ENCODE measurements at places on chromosomes 13 and 19.

GRCh38 chr13:31614704-31615103, 124.6 kb upstream of the RXFP2 start:
- DNase-seq, result no peak

GRCh38 chr19:16052353-16052752, 23.9 kb upstream of the TPM4 start:
- no peak for DNase-seq

DNA sequence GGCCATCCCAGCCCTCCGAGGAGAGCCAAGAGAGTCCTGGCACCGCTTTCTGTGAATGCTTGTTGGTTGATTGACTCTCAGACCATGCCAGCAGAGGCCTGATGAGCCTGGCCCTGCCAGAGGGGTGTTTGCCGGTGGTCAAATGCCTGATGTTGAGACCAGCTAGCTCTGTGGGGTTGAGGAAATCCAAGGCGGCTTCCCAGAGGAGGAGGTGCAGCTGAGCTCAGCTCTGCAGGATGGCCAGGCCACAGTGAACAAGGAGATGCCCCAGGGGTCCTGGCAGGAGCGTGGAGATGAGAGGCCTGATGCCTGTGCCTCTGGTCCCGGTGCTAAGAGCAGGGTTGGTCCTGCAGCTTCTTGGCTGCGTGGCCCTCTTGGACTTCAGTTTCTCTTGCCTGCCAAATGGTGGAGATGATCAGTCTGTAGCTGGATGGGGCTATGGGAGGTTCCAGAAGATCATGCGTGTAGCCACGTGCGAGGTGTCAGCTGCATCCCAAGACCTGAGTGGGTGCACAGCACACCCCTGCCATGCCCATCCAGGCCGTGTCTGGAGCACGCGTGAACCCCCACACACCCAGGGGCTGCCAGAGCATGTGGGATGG, 16.8 kb downstream of the NFIC start:
- no peak for DNase-seq

DNA sequence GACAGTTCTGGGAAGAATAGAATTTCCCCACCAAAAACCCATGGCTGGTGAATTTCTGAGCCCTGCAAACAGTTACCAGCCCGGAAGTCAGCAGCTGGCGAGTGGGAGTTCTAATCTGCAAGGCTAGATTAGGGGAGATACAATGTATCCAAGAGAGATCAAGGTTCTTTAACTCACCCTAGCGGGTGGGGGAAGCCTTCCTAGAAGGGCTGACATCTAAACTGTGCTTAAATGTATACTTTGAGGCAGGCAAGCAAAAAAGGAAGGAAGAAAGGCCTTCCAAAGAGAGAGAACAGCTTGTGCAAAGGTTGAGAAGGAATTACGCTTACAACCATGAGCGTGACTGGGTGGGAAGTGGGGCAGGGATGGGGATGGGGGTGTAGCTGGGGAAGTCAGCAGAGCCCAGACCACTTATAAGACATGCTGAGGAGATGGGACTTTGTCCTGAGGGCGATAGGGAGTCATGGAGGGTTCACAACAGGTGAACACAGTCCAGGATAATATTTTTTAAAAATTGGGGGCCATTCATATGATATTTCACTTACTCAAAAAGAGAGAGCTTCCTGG, 20.8 kb upstream of the ZNRF4 start:
- no peak for DNase-seq

GRCh38 chr13:77416666-77417212, 89.8 kb upstream of the MYCBP2 start:
- no peak for DNase-seq

- no peak for DNase-seq
These were observed 17.3 kb downstream of the ZNF229 start for GRCh38 chr19:44430956-44431355.

DNA sequence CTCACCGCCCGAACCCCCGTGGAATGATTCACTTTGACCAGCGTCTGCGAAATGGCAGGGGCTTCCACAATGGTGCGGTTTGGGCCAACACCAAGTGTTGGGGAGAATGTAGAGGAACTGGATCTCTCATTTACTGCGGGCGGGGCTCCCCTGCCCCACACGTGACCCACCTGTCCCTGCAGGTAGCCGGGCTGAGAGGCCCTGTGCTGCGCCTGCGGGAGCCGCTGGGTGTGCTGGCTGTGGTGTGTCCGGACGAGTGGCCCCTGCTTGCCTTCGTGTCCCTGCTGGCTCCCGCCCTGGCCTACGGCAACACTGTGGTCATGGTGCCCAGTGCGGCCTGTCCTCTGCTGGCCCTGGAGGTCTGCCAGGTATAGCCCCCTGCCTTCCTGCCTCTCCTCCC, 5.8 kb upstream of the FLT3LG start:
- no peak for DNase-seq

GRCh38 chr13:97369261-97369893, 64.6 kb upstream of the RAP2A start:
- no peak for DNase-seq

DNA sequence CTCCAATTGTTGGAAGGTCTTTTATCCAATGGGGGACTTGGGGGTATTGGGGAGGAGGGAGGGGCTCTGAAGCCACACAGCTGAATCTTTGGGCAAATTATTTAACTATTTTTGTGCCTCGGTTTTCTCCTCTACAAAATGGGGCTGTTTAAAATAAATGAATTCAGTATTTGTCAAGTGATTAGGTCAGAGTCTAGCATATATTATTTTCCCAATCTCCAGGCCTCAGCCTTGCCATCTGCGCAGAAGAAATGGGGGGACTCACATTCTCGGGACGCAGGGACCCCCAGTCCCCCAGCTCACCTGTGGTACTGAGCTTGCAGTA, 1.5 kb downstream of the TLE5 start:
- no peak for DNase-seq
